ENCODE measurements at places on chromosomes 2 and 18. TPM values are rescaled to one million over a fixed set of nuclear protein-coding genes. Genes with fewer than 3 reads are reported as not detected.

Gene HOXD3
- total RNA-seq, result 16.5 TPM

DNA sequence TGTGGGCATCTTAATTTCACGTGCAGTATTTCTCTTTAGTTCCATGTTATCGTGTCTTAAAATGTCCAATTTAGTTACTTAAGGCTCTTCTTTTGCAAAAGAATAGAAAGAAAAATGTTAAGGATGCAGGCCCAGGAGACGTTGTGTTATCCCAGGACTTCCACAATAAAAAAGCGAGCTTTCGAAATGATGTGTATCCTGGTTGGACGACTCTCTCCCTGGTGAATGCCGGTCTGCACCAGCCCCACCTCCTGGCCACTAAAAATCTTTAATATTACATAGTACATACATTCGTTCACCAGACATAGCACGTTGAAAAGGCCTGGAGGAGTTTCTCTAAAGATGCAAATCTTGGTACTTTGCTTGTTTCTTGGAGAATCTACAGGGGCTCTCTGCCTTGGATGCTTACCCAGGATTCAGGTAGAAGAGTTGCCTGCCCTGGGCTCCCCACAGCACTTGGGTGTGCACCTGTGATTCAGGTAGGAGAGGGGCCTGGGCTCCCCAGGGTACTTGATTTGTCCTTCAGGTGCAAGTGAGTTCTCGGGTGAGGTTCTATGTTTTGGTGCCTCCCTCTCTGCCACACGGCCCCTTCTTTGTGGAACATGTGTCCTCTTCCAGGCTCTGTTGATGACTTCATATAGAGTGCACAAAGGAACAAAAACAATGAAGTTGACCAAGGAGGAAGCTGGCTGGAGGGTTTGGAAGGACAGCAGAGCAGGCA is 26.6 kb downstream of the TWIST2 start:
- no peak for DNase-seq

Gene BOLL
- not detected for total RNA-seq

- no peak for DNase-seq
Observed at GRCh38 chr2:241879326-241879725, 9.8 kb downstream of the RTP5 start.

Gene MROH2A
- not detected for total RNA-seq

DNA sequence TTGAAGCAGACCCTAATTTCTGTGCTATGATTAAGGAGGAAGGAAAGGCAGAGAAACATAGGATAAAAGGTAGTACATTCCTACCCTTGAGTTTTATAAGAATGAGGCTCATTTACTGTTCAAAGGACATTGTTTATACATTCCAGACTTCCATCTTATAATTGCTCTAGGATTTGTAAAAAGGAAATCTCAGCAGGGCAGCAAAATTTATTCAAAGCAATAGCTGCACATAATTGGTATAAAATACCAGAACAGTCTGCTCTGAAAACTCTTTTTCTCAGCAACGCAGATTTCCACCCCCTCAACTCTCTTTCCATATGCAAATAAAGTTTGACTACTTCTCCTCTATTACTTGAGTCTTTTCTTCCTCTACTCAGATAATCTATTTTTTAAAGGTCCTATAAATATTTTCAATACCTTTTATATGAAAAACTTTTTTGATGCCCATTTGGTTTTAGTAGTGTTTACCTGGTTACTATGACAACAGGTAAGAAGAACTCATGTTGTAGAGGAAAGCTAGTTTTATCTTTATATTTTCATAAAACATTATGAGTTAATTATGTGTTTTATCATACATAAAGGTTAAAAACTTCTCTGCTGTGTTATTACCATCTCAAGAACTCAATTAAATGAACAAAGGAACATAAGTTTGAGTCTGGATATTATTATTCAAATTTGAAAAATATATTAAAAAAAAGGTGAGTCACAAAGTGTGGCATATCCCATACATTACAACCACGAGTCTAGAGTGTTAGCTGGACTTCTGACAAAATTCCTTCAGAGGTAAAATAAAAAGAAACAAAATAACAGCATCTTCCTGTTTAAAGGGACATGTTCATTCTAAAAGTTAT is 19.9 kb downstream of the RBMS1 start:
- DNase-seq, result no peak

DNA sequence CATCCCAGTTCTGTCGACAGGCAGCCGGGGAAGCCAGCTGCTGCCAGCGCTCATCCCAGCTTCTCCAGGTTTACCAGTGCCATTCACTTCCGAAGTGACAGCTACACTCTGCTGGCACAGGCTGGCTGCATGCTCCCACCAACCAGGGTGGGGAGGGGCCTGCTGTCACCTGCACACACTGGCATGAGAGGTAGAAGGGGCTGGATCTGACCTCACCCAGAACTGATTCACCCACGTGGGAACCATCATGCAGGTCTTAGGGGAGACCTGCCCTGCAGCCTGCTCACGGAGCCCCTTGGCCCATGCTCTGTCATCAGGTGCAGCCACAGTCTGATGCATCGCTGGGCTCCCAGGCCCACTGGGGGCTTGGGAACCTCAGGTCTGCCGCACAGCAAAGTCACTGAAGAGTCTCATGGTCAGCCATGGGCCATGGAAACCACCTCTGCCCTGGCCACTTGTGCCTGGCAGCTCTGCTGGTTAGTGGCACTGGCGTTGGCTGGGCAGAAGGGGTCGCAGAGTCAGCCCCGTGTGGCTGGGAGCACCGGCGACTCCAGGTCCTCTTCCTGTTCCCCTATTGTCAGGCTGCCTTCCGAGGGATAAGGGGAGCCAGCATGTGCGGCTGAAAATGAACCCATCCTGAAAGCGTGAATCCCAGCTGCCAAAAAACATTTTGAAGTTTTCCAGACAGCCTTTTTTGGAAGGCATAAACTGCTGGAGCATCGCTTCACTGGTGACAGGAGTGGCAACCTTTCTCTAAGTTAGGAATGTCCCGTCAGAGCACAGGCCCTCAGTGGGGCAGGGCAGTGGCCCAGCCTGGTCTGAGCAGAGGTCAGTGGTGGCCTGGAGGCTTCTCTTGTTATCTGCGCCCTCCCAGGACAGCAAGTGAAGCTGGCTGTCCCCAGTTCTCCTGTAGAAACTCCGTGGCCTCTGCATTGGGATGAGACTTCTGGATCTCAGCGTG is 157.8 kb downstream of the SEPTIN10 start:
- DNase-seq, result no peak

DNA sequence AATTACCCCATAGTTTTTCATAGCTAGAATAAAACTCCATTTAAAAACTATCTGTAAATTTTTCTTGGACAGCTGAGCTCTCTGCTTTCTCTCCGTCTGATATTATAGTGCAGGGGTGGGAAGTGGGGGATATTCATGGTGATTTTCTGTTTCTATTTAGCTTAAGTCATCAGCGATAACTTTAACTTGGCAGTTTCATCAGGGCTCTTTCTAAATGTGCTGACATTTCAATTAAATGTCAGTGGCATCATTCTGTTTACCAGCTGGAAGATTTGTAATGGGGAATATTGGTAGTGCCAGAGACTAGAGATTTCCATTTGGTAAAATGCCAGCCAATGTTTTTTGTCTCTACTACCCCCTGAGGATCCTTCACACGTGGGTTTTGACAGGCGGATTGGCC is 53.5 kb upstream of the CAPN13 start:
- no peak for DNase-seq

DNA sequence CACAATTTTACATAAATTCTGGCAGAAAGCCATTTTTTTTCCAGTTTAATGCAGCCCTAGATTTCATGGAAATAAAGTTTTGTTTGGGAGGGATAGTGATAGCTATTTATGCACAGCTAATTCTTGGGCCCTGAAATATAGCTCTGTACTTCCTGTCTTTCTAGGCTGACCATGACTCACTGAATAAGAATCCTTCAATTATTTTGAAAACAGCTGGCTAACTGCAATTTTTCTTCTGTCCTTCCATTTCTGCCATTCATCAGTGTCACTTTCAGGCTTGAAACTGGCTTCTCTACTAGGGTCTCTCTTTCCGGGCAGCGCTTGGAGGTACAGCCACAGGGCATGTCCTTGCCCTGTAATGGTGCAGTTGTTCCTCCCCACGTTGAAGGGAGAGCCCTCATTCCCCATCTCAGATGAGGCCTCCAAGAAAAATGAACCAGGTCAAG is 97.1 kb upstream of the TMEM178A start:
- no peak for DNase-seq

Gene HOXD8
- total RNA-seq, result 33.1 TPM

DNA sequence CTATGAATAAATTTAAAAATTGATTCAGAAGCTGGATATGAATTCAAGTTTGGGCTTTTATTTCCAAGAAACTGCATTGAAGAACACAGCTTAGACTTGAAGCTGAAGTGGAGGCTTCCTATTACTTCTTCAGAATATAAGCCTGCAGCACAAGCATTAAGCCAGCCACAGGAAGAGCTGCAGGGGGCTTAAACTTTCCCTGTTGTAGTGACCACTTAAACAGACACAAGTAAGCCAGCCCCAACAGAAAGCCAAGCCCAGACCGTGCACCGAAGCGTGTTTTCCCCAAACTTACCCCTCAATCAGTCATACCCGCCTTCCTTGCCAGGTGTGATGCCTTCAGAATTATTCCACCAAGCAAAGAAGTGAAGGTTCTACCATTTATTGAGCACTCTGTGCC is 28.7 kb downstream of the ERMN start:
- DNase-seq, result no peak

GRCh38 chr18:55365342-55365741 is 222.7 kb downstream of the TCF4 start:
- no peak for DNase-seq

- no peak for DNase-seq
Observed at GRCh38 chr2:38185012-38185491, 109.1 kb upstream of the CYP1B1 start.

DNA sequence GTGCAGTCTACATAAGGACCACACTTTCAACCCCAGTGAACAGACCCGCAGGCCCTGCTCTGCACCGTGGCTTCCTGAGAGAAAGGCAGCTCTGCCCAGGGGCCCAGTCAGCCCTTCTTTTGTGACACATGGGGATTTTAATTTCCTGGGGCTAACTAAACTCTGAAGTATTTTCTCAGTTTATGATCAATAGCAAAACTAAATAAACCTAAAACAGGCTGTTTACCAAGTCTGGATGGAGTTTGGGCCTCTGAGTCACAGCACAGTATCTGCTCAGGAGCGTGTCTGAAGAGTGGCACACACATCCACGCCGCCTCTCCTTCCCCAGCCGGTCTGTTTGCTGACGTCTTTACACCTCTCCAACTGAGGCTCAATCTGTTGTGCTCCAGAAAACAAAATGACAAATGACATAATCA is 72.3 kb downstream of the LDLRAD4 start:
- no peak for DNase-seq

DNA sequence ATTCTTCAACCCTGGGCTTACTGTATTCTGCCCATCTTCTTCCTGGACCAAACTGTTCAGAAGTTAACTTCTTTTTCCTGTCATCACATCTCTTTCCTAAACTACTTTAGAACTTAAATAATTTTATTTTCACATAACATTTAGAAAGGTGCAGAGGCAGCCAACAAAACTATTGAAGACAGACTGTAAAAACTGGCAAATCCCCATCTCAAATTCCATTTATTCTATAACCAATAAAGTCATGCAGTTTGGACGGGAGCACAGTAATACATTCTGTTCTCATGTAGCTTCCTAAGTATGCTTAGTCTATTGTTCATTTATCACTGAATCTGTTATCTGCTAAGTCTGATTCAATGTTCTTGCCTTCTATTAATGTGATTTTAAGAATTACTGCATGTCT is 99.1 kb downstream of the SMAD2 start:
- no peak for DNase-seq

GRCh38 chr2:64352292-64352691 is 101.7 kb upstream of the LGALSL start:
- DNase-seq, result no peak

GRCh38 chr2:17331636-17332035 is 186.6 kb downstream of the RAD51AP2 start:
- DNase-seq, result no peak

DNA sequence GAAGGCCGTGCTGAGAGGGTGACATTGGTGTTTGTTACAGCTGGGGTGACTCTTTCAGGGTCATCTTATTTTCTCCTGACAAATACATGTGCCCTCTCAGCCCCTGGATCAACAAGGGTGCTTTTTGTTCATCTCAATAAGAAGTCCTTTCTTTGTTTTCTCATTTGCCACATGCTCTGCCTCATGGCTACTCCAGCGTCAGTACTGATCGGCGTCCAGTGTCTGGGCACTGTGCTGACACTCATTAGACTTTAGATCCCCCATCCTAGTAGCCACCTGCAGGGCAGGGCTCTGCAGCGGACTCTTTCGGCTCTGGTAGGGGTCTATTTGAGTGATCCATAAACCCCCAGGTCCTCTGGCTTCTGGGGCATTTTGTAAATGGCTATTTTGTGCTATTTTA is 38.4 kb downstream of the NPPC start:
- no peak for DNase-seq

- DNase-seq, result no peak
Observed at GRCh38 chr2:161625996-161626395, 1.8 kb downstream of the SLC4A10 start.

DNA sequence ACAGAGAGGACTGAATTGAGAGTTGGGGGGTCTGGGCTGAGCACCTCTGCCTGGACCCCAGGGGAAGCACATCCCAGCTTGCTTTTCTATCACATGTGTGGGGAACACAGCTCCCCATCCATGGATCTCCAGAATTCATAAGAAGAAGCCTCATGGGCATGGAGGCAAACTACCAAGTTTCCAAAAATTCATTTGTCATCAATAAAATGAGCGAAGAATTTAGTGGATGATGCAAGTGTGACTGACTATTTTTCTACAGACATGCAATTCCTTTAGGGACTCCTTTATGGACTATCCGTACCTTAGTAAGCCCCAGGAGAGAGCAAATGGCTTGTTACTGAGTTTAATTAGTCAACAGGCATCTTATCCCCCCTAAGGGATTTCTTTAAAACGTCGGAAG is 33.1 kb downstream of the ACKR3 start:
- no peak for DNase-seq

DNA sequence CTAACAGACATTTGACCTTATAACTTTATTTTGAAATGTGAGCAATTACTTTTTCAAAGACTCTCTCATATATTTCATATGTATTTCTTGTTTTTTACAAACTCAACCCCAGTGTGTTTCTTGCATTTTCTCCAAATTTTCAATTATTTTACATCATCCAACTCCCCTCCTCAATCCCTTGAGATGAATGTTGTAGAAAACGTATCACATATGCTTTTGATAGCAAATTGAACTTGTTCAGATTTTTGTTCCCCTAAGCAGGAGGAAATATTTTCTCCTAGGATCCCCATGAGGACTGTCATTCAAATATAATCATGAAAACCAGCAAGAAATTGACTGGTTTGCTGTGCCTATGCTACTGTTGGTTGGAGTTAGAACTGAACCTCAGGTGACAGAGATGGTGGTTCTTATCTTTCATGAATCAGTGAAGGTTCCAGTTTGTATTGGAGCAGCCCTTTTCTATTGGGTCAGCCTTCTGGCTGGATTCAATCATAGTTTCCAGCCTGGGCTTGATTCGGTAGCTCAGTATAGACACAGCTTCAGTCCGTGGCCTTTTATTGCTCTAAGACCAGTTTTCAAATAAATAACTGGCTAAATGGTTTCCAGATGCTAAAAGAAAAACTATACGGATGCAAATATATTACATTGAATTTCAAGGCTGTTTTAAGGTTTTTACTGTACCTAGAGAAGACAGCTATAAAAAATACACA is 591.0 kb downstream of the EPHA4 start:
- DNase-seq, result no peak

Measured in ovary (tissue), 10 donors.